Fibroblast of the aortic adventitia (primary cell): ENCODE measurements at places on chromosomes 6 and 20. TPM values are rescaled to one million over a fixed set of nuclear protein-coding genes. Genes with fewer than 3 reads are reported as not detected.

DNA sequence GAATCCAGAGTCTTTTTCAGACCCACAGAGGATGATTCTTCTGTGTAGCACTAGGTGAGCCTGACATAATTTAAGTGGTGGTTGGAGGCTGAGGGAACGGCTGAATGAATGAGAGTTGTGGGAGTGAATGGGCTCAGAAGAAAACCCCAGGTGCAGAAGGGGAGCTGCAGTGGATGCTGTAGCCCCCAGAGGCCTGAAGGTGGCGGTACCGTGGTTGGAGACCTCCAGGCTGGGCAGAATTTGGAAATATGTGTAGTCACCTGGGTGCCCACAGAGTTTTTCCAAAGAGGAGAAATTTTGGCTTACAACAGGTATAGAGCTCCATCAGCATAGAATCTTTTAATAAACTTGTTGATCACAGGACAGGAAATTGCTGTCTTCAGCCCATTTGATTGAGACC lies 6.5 kb upstream of the RAET1G start:
- DNase-seq = no peak

- DNase-seq = peak; percentile 43
These were observed 481 bp downstream of the SERPINB6 start for GRCh38 chr6:2970753-2971419.

DNA sequence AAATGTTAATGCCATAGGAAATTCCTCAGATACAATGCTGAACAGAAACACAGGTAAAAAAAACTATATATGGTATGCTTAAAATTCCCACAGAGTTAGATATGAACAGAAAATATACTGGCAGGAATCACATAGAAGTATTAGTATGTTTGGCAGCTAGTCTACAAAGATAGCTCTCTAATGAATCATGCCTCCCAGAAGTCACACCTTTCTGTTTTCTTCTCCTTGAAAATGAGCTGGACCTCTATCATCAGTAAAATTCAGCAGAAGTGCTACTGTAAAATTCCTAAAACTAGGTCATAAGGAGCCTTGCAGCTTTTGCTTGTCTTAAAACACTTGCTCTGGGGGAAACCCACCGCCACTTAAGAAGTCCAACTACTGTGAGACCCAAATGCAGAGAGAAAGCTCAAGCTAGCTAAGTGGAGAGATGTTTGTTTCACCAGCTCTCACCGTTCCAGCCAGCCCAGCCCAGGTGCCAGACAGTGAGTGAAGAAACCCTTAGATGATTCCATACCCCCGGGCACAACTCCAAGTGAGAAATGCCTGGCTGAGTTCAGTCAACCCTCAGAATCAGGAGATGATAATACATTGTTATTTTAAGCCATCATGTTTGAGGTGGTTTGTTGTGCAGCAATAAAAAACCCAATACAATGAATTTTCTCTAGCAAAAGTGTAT lies 43.0 kb downstream of the TSPYL4 start:
- DNase-seq = peak; percentile 66

DNA sequence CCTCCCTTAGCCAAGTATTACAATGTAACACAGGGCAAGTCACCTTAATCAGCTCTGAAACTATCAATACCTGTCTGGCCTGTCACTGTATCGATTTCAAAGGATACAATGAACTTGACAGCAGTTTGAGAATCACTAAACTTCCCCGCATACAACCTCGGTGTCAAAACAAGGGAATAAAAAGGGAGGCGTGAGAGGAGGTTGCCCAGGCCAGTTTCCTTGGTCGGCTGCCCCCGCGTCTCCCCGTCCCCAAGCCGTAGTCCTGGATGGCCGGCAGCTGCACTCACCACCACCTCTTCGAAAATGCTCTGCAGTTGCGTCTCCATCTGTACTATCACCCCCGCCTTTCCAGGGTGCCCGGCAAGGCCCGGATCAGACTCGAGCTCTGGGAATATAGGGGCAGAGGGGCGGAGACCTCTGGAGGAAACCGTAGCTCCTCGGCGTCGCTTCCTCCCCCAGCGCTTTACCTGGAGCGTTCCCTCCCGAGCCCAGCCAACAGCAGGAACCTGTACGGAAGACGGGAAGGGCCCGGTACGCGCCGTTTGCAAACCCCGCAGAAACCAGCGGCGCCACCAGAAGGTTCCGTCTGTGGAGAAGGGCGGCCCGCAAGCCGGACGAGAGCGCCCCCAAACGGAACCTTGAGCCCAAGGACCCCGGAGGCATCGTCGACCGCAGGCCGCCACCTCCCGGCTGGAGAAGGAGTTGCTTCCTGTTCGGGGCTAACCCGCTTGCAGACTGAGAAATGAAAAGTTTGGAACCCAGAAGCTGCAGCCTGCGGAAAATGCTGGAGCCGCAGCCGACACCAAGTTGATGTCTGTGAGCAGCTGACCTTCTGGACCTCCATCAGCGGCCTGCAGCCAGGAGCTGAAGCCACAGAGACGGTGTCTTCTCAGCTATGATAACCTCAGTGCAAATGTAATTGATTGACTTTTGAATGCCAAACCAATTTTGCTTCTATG lies at the start of gene MED23:
Gene MED23, minus strand, starts transcription at position 519 of the 959 bp plus-strand sequence. Its CDS starts 193 bp downstream, at position 326.
- peak; percentile 93 for DNase-seq

- DNase-seq = peak; percentile 74
These were observed 91.8 kb downstream of the TRMT11 start for GRCh38 chr6:126077810-126078776.

DNA sequence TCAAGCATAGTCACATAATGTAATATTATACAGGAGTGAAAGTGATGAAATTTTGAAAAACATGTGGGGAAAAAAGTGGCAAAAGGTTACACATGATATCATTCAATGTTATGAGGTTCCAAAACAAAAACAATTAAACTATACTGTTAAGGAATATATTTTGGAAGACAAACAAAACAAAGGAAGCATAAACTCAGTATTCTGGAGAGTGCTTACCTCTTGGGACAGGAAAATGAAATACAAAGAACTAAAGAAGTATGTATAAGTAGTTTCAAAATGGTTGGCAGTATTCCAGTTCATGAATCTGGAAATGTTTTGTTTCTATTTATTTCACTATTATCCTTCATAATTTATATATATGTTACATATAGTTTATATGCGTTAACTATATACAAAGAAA lies 213.5 kb downstream of the MOXD1 start:
- no peak for DNase-seq

- no peak for DNase-seq
These were observed 109.1 kb downstream of the BACH2 start for GRCh38 chr6:90187437-90188121.

DNA sequence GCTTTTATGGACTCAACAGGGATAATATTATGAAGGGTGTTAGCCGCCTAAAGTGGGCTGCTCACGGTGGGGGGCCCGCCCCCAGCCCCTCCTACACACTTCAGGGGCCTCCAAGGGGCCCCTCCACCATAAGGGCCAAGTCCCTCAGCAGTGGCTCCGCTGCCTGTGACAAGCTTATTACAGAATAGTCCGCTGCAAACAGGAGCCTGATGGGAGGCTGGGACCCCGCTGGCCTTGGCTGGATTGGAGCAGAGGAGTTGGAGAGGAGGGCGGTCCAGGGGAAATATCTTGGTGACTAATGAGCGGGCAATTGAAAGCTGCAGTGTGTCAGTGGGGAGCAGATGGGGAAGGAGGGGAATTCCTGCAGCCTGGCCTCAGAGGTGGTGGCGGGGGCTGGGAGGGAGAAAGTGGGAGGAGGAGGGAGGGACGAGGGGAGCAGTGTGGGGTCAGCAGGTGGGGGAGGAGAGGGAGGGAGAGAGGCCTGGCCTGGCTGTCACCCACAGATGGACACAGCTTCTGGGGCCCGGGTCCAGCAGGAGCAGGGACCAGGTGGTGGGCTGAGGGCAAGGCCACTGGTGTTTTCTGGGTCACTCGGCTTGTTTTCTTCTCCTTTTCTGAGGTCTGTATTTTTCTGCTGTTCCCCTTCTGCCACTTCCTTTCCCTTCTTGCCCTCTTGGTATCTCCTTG lies 57.6 kb upstream of the FOXP4 start:
- peak; percentile 69 for DNase-seq

GRCh38 chr20:20796766-20797440 lies 84.5 kb upstream of the RALGAPA2 start:
- DNase-seq = no peak

DNA sequence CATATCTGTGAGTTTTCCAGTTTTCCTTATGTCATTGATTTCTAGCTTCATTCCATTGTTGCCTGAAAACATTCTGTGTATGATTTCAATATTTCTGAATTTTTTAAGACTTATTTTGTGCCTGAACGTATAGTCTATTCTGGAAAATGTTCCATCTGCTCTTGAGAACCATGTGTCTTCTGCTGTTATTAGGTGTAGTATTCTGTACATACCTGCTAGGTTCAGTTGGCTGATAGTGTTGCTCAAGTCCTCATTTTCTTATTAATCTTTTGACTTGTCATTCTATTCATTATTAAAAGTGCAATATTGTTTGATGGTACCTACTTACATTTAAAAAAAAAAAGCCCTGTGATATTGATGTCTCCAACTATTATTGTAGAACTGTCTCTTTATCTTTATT lies 869.8 kb upstream of the MAN1A1 start:
- no peak for DNase-seq

- no peak for DNase-seq
These were observed 110.6 kb downstream of the PLEKHG1 start for GRCh38 chr6:150710236-150710635.

Gene ESR1
- total RNA-seq = 2.7 and 3.4 TPM in 2 replicates

Gene PRRT1
- total RNA-seq = 0.41 and 0.54 TPM in 2 replicates

Gene NRSN1
- not detected in 2 replicates for total RNA-seq

DNA sequence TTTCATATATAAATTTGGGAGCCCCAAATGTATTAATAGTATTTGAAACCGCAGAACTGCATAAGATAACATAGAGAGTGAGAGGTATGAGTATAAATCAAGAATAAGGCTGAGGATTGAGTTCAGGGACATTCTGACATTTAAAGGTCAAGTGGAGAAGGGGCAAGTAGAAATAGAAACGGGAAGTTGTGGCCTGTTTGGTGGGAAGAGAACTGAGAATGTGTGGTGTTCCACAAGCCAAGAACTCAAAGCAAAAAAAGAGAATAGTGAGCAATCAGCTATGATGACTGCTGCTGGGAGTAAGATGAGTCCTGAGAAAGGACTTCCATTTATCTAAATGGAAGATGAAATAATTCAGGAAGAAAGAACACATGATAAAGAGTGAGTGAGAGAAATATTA lies 418.4 kb downstream of the CD109 start:
- DNase-seq = no peak
